Activated CD8-positive, alpha-beta memory T cell treated with anti-CD3 and anti-CD28 coated beads, Interleukin-2, amount 10 ng/mL, durations not matched to agents 7 days and 5 days (primary cell): ENCODE measurements at places on chromosomes 2 and 18. TPM values are rescaled to one million over a fixed set of nuclear protein-coding genes. Genes with fewer than 3 reads are reported as not detected.

Gene TUBB8B
- total RNA-seq: not detected

Gene LRATD1
- not detected for total RNA-seq

Gene TOGARAM2
- 15.0 TPM for total RNA-seq

Gene LAMA1
- not detected for total RNA-seq

Gene DRC1
- not detected for total RNA-seq

GRCh38 chr2:120597595-120598193 lies 138.0 kb upstream of the GLI2 start:
- DNase-seq: no peak
- no peaks in the 10 kb centered on the region for H3K36me3 ChIP-seq
- no peak overlapping the region for H3K4me3 ChIP-seq
- H3K27me3 ChIP-seq: no peaks in the 10 kb centered on the region
- H3K4me1 ChIP-seq: no peaks in the 10 kb centered on the region

DNA sequence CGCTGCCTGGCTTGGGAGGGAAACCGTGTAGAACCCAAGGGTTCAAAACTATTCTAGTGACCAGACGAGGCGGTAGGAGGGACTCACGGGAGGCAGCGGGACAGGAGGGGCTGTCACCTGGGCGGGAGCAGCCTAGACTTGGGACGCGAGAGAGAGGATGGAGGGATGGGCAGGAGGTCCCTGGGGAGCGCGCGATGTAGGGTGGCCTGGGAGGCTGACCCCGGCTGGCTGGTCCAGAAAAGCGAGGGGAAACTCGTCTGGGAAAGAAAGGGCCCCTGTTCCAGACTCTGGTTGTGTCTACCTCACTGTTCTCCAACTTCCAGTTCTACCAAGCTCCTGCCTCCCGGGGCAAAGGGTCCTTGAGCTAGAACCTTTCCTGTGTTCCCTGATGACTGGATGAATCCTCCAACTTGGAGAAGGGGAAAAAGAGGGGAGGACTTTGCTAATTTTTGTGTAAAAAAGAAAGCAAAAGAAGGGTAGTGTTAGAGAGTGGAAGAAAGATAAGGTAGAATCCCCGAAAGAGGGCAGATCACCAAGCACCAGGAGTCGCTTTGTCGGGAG lies 1.4 kb downstream of the DOK6 start:
- peaks cover 69% of the 10 kb centered on the region for H3K27me3 ChIP-seq
- H3K36me3 ChIP-seq: no peaks in the 10 kb centered on the region
- H3K4me1 ChIP-seq: peaks cover 11% of the 10 kb centered on the region
- DNase-seq: no peak
- H3K4me3 ChIP-seq: no peak overlapping the region

DNA sequence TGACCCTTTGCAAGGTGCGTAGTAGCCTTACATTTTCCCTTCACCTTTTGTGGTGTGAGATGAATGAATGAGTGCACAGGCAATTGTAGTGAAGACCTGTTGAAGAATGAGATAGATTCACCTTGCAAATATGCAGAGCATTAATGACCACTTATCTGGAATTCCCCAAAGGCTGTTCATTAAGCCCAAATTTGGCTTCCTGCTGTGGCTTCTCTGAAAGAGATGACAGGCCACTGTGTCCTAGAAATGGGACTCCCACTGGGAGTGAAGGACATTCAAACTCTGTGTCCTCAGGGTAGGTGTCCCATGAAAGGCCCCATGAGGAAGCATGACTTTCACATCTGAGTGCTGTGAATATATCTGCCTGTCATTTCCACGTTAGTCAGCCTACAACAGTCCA lies 1821.8 kb upstream of the PIK3C3 start:
- no peak overlapping the region for H3K27ac ChIP-seq
- H3K4me1 ChIP-seq: no peaks in the 10 kb centered on the region
- DNase-seq: no peak
- H3K27me3 ChIP-seq: no peaks in the 10 kb centered on the region
- H3K4me3 ChIP-seq: no peak overlapping the region

- H3K27ac ChIP-seq: no peak overlapping the region
- H3K27me3 ChIP-seq: no peaks in the 10 kb centered on the region
- H3K4me3 ChIP-seq: no peak overlapping the region
- DNase-seq: no peak
- H3K4me1 ChIP-seq: no peaks in the 10 kb centered on the region
Measured at GRCh38 chr2:5849562-5849961, 157.4 kb downstream of the SOX11 start.

DNA sequence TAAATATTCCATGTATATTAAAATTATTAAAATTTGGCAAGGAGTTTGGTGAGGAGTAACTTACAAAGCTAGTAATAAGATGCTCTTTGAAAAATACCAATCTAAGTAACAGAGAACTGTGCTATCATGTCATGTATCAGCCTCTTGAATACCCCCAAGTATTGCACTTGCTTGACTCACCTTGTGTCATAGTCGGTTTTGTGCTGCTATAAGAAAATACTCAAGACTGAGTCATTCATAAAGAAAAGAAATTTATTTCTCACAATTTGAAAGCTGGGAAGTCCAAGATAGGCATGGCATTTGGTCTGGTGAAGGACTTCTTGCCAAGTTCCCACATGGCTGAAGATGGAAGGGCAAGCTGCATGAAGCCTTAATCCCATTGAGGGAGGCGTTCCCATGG lies 179.2 kb downstream of the MEMO1 start:
- H3K4me1 ChIP-seq: no peaks in the 10 kb centered on the region
- H3K36me3 ChIP-seq: no peaks in the 10 kb centered on the region
- DNase-seq: no peak
- H3K4me3 ChIP-seq: no peak overlapping the region
- no peak overlapping the region for H3K27ac ChIP-seq

GRCh38 chr2:131389657-131390056 lies 25.7 kb upstream of the RAB6D start:
- no peak overlapping the region for H3K4me3 ChIP-seq
- no peaks in the 10 kb centered on the region for H3K36me3 ChIP-seq
- peaks cover 2% of the 10 kb centered on the region for H3K27me3 ChIP-seq
- DNase-seq: no peak

DNA sequence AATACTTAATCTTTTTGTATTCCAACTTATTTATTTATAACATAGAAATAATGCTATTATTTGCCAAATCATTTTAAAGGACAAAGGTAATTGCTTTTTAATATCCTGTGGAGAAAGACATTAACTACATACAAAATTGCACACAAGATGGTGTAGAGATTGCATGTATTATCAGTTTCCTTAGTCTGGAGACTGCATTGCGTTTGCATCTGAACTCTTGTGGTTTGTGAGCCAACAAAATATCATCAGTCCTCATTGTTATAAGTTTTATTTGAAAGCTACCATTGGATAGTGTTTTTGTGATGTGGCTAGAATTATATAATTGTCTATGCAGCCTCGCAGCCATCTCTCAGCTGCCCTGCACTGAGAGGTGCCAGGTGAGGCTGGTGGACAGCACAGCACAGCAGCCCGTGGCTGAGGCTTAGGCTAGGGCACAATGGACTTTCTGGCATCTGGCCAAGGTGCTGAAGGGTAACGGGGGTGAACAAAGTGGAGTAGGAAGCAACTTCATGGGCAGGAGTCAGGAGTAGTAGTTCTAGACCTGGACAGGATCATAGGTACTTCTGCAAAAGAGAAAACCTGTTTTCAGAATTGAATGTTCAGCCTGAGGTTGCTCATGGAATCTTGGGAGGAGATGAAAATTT lies 15.1 kb downstream of the RASGRP3 start:
- peaks cover 63% of the 10 kb centered on the region for H3K4me1 ChIP-seq
- H3K4me3 ChIP-seq: no peak overlapping the region
- no peak for DNase-seq
